Fibroblast of mammary gland (primary cell): ENCODE measurements at places on chromosomes 1 and 21.
A peak's percentile ranks its signal among the peaks of the same experiment; 100 is the strongest.

DNA sequence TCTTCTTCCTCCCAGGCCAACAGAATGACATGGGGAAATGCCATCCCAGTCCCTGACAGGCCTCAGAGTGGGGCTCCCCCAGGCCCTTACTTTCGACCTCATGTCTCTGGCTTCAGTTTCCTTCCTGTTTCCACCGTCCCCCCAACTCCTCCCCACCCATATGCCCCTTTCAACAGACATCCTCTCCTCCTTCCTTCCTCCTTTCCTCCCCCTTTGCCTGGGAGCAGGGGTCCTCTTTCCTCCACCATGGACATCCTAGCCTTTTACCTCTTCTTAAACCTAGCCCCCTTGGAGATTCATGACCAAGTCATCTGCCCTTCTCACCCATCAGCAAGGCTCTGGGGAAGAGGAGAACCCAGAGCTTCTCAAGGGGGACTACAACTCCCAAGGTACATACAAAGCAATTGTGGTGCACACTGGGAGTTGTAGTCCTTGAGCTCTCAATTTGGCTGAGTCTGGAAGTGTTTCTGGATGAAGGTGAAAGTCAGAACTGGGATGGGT is 4.0 kb downstream of the ZBTB7B start:
- DNase-seq: no peak

DNA sequence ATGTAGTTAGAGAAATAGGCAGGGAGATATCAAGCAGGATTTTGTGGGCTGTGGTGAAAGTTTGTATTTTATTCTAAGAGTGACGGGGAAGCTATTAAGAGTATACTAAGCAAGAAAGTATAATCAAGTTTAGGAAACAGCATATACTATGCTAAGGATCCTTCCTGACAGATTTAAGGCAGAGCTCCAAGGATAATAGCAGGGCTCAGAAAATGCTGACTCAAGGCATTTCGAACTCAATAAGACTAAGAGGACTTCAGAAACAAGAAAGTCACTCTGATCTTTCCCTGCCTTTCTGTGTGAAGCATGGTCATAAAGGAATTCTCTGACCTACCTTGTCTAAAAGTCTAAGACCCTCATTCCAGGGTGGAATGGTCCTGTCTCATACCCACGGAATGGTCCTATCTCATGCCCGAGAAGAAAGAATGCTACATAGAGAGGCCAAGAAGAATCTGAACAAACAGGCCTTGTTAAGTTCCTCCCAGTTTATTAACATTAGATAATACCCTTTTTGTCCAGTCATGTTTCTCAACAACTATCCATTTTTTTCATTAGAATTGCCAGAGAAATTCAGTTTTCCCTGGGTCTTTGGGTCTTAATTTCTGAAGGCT is 59.1 kb downstream of the HFM1 start:
- DNase-seq: no peak

GRCh38 chr1:110262846-110263631 is 52.9 kb downstream of the KCNC4 start:
- no peak for DNase-seq

- no peak for DNase-seq
These were observed 9.9 kb upstream of the C1QA start for GRCh38 chr1:22626237-22627157.

DNA sequence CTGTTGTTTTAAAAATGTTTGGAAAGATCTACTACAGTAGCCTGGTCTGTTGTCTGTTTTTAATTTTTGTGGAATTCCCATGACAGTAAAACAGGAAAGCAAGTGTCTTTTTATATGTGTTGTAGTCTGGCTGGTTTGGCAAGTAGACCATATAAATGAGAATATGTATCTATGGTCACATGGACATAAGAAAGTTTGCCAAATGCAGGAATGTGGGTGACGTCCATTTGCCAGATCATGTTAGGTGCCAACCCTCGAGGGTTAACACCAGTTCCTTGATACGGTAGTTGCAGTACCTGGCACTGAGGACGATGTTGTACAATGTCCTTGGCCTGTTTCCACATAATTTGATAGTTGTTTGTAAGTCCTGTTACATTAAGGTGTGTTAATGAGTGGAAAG is 6.2 kb downstream of the DAP3 start:
- DNase-seq: peak; percentile 16

- no peak for DNase-seq
These were observed 65.9 kb downstream of the LHX4 start for GRCh38 chr1:180295999-180296398.

DNA sequence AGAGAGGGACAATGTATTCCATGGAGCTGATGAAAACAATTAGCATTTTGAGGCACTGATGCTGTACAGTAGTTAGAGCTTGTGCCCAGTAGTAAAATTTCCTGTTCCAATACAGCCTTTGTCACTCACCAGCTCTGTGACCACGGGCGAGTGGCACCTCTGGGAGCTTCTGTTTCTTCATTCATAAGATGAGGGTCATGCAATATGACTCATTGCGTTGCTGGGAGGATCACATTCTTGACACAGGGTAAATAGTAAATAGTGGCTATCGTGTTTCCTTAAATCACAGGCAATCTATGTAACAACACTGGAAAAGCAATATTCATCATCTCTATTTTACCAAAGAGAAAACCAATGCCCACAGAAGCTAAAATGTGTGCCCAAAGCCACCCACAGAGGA is 4.5 kb upstream of the LRRC52 start:
- no peak for DNase-seq

DNA sequence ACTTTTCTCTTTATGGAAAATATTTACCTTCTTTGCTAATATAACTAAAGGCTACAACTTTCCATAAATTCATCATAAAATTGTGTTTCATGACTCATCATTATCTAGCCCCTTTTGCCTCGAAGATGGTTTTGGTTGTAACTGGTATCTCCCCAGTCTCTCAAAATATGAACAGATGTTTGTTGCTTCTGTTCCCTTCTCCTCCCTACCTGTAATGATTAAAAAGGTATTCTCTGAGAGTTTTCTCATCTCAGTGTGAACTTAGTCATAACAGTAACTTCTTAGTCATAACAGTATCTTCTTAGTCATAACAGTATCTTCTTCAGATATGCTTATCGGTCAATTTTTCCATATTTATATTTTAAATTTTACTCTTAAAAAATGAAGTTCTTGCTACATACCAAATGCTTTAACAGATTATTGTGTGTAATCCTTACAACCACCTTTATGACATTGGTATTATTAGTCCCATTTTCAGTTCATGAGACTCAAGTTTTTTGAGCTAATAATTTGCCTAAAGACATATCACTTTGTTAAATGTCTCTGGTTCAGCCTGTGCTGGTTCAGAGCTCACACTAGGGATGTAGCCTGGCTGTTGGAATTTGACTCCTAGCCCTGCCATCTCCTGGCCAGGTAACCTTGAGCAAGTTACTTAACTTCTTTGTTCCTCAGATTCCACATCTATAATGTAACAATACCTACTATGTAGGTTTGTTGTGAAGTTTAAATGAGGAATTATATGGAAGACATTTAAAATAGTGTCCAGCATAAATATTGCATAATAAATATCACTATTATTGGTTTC is 32.6 kb downstream of the ATP1B1 start:
- no peak for DNase-seq

- no peak for DNase-seq
These were observed 7.4 kb downstream of the CLCC1 start for GRCh38 chr1:108955881-108956280.

GRCh38 chr21:25557180-25557579 is 50.1 kb downstream of the MRPL39 start:
- DNase-seq: peak; percentile 44

- peak; percentile 87 for DNase-seq
These were observed 377.8 kb downstream of the USH2A start for GRCh38 chr1:216045400-216045799.

DNA sequence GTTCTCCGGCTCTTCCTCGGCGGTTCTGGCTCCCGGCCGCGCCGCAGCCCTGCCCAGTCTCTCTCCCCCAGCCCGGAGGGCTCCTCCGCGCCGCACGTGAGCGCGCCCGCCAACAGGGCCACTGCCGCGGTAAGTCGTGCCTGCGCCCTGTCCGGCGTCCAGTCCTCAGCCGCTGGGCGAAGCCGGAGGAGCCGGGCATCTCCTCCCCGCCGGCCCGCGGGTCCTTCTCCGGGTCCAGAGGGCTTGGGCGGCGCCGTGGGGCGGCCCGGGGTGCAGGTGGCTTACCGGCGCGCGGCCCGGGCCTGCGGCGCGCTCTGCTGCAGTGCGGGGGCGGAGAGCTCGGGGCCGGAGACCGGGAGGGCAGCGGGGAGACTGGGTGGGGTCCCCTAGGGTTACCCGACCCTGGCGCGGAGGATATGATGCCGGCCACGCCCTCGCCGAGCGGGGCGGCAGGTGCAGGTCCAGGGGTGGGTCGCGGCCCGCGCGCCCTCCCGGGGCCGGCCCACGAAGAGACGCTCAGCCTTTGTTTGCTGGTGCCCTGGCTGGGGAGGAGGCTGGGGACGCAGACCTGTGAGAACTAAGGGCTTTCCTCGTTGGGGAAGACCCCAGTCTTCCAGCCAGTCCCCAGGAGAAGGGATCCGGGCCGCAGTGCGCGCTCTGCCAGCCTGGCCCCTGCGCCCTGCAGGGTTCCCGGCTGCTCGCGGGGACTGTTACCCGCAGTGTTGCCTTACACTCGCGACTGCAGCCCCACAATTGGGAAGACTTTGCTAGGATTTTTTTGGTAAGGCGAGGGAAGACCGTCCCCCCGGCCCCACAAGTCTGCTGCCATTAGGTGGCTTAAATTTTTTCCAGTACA is at the start of gene DOP1B:
Gene DOP1B, plus strand, starts transcription at position 10 of the 856 bp plus-strand sequence. CDS start 7,910 bp downstream, outside the sequence.
- DNase-seq: no peak

GRCh38 chr1:77553568-77554291 is 128.7 kb downstream of the ZZZ3 start:
- DNase-seq: no peak

DNA sequence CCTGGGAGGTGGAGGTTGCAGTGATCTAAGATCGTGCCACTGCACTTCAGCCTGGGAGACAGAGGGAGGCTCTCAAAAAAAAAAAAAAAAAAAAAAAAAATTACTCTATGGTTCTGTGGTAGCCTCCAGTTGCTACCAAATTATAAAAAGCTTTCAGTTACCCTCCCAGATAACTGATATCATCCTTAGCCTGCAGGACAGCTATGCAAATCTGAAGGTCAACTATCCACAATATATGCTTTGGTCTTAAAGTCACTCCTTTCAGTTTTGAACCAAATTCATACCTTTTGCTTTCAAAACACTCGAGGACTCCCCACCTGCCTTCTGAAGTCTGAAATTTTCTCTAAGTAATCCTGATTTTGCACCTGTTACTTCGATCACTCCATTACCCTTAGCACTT is 3.1 kb downstream of the MIXL1 start:
- DNase-seq: no peak

GRCh38 chr1:197807739-197808453 is 32.6 kb upstream of the DENND1B start:
- DNase-seq: no peak

GRCh38 chr21:32562426-32562825 is 22.9 kb downstream of the TCP10L start:
- DNase-seq: peak; percentile 84

DNA sequence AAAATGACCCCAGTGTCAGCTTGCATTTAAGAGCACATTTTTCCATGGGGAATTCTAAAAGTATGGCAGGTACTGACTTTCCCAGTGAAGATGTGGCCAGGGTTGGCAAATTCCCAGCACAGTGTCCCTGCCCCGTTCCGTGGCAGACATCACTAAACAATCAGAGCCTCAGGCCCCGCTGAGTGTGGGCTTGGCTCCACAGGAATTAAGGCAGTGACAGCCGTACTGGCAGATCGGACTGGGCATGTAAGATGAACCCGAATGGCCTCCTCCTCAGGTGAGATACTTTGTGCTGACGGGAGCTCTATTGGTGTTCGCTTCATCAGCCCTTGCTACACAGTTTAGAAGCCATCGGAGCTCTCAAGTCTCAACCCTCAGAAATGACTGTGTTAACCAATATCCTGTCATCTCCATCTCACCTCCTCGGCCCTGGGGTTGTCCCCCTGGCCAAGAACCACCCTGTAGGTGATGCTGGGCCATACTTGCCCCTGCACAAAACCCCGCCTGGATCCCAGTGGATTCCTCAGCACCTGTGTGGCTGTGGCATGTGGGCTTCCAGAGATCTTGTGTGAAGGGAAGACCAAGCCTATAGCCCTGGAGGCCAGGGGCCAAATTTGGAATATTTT is 29.0 kb upstream of the ABCG1 start:
- no peak for DNase-seq

- DNase-seq: no peak
These were observed 118.1 kb downstream of the C1orf21 start for GRCh38 chr1:184504955-184505338.

GRCh38 chr1:96722161-96722922 is 758 bp downstream of the PTBP2 start:
- DNase-seq: peak; percentile 54

DNA sequence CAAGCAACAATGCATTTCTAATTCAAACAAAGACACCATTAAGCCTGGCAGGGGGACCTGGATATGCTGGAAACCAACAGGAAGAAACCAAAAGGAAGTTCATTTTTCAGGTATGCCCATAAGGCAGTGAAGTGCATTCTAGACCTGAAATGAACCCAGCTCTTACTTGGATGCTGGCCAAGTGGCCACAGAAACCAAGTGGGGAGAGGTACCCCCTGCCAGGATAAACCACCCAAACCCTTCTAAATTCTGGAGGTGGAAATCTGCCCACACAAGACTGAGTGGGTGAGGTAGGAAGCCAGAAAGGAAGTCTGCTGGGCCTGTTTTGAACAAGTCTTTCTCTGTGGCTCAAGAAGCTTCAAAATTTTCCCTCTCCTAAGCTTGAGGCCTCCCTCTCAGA is 2.6 kb downstream of the CD5L start:
- no peak for DNase-seq

- no peak for DNase-seq
These were observed 94.0 kb upstream of the FMN2 start for GRCh38 chr1:239997515-239998311.

DNA sequence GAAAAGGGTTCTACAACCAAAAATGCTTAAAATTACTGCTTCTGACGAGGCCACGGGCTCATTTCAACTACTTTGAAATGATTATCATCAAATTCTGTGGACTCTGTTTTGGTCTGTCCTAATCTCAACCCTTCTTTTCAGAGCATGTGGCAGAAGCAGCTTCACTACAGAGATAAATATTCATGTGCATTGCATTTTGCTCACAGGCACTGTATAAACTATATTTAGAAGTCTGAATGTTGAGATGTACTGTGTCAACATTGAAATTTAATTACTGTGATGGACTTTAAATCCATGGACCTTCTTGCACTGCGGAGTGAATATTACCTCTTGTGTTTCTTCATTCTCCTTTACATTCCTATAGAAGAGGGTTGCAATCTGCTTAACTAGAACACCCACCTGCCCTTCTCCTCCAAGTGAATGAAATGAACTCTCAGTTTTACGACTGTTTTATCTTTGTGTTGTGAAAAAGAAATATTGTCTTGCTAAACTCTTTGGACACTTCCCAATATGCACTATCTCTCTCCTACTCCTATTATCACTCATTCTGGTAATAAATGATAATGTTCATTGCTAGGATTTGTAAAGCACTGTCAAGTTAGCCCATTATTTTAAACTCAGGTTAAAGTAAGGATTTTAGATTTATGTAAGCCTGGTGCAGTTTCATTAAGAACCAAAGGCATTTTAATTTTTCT is 281.2 kb upstream of the ST6GALNAC5 start:
- DNase-seq: no peak

DNA sequence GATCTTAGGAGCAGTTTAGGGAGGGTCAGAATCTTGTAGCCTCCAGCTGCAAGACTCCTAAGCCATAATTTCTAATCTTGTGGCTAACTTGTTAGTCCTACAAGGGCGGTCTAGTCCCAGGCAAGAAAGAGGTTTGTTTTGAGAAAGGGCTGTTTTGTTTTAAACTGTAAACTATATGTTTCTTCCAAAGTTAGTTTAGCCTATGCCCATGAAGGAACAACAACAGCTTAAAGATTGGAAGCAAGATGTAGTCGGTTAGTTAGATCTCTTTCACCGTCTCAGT is 62.0 kb downstream of the SLC16A1 start:
- DNase-seq: no peak
